ENCODE measurements at places on chromosomes 12 and 14.

GRCh38 chr14:70190156-70190555 lies 1.4 kb upstream of the SLC8A3 start:
- DNase-seq: no peak

GRCh38 chr12:60209521-60209920 lies 613.7 kb downstream of the SLC16A7 start:
- no peak for DNase-seq

GRCh38 chr14:34056046-34056445 lies 105.2 kb upstream of the EGLN3 start:
- no peak for DNase-seq

GRCh38 chr14:56745097-56745496 lies 65.2 kb downstream of the OTX2 start:
- no peak for DNase-seq

DNA sequence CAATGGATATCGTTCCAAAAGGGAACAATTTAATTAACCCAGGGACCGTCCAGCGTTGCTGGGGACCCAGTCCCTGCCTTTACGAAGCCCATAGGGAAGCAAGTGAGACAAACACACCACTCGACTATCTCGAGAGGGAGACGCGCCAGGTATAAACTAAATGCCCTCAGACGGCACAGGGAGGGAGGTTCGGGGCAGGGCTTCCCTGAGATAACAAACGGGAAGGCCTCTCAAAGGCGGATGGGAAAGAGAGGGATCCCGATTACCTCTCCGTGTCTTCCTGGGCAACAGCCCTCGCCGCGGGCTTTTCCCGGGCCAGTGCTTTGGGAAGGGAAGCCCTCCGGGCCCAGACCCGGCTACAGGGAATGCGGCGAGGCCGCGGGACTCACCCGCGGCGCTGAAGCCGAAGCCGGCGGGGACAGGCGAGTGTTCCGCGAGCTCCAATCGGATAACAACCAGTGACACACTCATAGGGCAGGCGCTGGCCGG lies 390 bp downstream of the BRAP start:
- no peak for DNase-seq

DNA sequence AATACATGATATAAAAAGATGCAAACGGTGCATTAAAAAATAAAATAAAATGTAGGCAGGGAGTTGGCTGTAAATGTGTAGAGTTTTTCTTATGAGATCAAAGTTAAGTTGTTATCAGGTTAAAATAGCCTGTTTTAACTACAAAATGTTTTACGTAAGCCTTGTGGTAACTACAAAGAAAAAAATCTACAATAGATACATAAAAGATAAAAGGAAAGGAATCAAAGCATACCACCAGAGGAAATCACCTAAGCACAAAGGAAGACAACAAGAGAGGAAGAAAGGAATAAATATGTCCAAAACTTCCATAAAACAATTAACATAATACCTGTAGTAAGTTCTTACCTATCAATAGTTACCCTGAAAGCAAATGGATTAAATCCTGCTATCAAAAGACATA lies 12.2 kb downstream of the NELL2 start:
- no peak for DNase-seq

DNA sequence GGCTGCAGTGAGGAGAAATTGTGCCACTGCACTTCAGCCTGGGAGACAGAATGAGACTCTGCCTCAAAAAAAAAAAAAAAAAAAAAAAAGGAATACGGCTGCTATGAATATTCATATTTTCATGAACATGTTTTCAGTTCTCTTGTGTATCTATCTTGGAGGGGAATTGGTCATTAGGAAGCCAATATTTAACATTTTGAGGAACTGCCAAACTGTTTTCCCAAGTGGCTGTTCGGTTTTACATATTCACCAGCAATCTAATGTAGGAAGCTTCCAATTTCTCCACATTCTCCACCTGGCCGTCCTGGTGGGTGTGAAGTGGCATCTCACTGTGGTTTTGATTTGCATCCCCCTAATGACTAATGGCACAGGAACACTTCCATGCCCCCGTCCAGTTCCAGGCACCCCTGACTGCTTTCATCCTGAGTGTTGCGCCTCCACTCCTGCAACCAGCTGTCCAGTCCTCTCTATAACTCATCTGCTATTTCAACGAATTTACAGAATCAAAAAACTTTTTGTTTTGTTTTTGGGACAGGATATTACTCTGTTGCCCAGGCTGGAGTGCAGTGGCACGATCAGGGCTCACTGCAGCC lies 5.7 kb downstream of the STXBP6 start:
- no peak for DNase-seq

- DNase-seq: no peak
These were observed 159.1 kb downstream of the RASSF9 start for GRCh38 chr12:85676816-85677749.

DNA sequence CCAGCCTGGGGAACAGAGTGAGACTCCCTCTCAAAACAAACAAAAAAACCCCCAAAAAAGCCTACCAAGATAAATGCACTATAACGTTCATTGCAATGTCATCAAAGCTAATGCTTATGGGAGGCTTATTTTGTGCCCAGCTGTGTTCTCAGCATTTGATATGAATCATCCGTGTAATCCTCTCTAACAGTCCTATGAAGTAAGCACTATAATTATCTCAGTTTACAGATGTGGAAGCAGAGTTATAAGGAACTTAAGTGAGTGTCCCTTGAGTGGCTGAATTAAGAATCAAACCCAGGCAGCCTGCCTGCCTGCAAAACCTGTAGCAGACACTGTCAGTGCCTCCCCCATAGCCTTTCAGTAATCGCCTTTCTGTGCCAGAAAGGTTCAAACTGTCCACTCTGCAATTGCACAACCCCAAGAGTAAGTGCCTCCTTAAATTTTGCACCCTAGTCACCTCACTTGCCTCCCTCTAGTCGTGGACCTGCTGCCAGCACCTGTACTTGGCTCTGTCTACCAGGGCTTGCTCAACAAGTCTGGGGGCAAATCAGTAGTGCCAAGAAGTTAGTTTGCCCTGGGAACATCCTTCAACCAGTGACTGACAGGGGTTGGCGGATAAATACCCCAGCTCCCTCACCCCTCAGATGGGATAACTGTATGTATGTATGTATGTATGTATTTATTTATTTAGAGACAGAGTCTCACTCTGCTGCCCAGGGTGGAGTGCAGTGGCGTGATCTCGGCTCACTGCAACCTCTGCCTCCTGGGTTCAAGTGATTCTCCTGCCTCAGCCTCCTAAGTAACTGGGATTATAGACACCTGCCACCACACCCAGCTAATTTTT lies 23.8 kb upstream of the PPP1CC start:
- no peak for DNase-seq

DNA sequence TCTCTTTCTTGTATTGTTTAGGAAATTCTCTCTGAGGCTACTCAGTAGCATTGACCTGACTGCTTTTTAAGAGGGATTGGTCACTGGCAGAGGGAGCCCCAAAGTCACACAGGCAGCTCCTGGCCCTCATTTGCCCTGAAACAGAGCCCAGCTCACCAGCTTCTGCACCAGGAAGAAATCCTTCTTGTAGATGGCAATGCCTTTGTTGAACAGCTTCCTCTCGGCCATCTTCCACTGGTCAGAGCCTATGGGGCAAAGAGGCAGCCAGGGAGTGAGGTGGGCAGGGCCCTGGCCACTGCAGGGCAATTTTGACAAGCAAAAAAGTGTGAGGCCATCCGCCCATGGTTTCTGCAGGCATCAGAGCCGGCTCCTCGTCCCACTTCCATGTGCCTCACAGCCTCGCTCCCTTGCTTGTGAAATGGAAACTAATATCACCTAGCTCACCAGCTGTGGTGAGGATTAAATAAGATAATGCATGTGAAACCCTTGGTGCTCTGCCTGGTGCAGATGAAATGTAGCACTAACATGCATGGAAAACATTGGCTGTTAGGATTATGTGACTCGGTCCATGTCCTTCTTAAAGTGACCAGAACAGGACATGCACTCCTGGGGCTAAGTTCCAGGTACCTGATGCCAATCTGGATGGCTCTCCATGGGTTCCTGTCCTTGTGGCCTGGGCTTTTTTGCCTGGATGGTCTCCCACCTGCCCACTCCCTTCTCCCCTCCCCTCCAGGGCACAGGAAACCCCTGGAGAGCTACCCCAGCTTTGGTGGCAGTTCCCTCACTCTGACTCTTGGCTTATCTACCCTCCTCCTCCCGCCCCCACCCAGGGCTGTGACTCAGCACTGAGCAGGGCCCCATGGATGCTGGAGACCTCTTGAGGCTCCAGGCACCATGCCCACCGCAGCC lies 11.2 kb upstream of the PNMA1 start:
- DNase-seq: no peak

- DNase-seq: no peak
These were observed 20.1 kb downstream of the TGFB3 start for GRCh38 chr14:75961662-75962061.

GRCh38 chr14:21087294-21088091 lies 11.0 kb downstream of the ZNF219 start:
- peak; percentile 34 for DNase-seq

- no peak for DNase-seq
These were observed 3.6 kb downstream of the CMA1 start for GRCh38 chr14:24504425-24504950.

- DNase-seq: peak; percentile 46
These were observed 126.9 kb downstream of the DUSP6 start for GRCh38 chr12:89225401-89225800.
